Activated CD4-positive, alpha-beta T cell treated with anti-CD3 and anti-CD28 coated beads, Interleukin-2, amount 50 U/mL, for 16 hours (primary cell): ENCODE measurements at places on chromosomes 3 and 15.

- peak; percentile 39 for DNase-seq
Measured at GRCh38 chr15:39267685-39268084, 313.2 kb upstream of the THBS1 start.

DNA sequence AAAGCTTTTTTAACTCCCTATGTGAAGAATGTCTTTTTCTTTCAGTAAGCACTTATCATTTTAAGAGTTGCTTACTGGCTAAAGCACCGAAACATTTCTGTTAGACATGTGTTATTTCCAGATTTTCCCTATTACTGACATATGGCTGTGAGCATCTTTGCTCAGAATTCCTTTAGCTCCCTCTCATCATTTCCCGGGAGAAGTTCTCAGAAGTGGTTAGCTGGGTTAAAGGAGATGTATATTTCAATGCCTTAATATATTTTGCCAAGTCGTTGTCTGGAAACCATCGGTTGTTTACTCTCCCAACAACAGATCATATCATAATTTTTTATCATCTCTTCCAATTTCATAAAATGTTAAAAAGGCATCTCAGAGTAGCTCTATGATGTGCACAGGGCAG lies 396.5 kb downstream of the OCA2 start:
- DNase-seq = no peak

- no peak for DNase-seq
Measured at GRCh38 chr15:51375966-51376640, 34.6 kb downstream of the GLDN start.

DNA sequence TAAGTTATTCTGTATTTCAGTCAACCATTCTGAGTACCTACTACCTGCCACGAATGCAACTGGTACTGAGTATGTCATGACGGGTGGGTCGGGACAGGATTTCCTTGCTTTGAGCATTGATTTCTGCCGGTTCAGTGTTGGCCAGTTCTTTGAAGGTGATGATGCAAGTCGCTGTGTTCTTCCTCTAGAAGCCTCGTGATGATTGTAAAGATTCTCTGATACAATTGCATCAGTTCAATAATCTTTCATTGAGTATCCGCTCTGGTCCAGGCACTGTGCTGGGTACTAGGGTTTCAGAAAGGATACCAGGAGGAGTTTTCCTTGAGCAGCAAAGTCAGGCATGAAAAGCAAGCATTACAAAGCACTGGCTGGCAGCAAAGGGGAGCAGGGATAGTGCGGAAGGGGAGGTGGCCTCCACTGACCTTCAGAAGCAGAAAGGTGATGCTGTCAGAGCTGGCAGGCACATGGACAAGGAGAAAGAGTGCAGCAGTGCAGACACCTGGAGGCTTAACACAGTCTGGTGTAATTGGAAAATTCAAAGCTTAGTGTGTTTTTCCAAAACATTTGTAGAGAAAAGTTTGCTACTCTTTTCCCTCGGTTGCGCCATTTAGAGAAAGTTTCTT lies 100.1 kb downstream of the RPL39L start:
- DNase-seq = peak; percentile 41

DNA sequence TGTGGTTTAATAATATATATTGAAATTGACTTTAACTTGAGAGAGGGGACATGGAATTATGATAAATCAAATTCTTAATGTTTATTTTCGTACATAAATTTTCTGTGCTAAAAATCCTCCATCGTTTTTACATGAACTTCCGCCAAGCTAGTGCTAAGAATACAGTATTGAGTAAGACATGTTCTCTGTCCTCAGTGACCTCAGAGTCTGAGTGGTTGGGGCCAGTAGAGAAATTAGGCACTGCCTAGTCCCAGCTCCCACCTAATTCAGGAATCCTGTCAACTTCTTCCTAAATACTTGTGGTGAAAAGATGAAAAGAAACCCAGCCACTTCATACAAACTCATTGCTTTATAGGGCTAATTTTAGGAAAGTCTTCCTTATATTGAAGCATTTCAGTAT lies 110.3 kb downstream of the PPP2R3A start:
- no peak for DNase-seq

- no peak for DNase-seq
Measured at GRCh38 chr3:129317014-129317771, 38.5 kb downstream of the HMCES start.

DNA sequence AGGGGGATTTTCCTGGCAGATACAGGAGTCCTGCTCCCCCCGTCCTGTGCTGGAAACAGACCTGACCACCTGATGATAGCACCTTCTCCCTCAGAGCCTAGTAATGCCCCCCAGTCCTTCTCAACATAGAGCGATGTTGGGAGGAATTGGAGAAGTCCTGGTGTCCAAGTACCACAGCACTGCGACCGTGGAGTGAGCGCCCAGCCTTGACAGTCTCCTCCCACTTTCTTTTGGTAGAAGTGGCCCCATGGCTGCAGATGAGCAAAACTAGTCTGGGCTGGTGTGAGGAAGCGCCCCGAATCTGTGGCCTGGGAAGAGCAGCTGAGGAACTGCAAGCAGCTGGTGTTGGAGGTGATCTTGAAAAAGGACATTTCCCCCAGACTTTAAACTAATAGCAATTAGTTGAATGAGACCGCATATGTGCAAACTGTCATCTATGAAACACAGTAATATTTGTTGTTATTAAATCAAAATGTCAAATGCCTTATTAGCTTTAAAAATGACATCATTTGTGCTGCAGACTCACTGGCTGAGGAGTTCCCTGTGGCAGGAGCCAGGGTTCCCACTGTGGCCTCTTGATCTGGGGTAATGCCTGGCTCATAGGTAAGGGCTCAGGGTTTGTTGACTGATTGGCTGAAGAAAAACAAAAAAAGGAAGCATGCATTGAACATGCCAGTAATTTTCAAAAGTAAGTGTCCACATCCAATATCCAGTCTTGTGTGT lies 121.8 kb downstream of the CACNA2D3 start:
- DNase-seq = no peak

GRCh38 chr15:47184003-47184907 lies 533.0 kb upstream of the SEMA6D start:
- peak; percentile 9 for DNase-seq

- no peak for DNase-seq
Measured at GRCh38 chr15:70484993-70485392, 278.4 kb downstream of the UACA start.

- no peak for DNase-seq
Measured at GRCh38 chr3:183711516-183711915, 13.9 kb downstream of the YEATS2 start.

DNA sequence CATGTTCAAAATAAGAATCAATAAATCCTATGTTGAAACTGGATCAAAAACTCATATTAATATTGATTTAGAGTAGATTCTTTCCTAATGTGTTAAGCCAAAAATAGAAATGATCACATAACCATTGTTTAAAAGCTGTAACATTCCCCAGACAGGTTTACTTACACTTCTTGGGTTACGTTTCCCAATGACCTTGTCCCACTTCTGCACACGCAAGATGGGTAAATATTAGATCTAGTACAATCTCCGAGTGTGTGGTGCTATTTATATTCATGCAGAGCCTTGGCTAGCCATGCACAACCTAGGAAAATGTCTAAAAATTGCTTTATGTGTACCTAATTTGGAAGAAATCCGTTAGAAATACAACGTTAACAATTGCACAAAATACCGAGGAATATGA lies 39.6 kb downstream of the ERC2 start:
- no peak for DNase-seq

DNA sequence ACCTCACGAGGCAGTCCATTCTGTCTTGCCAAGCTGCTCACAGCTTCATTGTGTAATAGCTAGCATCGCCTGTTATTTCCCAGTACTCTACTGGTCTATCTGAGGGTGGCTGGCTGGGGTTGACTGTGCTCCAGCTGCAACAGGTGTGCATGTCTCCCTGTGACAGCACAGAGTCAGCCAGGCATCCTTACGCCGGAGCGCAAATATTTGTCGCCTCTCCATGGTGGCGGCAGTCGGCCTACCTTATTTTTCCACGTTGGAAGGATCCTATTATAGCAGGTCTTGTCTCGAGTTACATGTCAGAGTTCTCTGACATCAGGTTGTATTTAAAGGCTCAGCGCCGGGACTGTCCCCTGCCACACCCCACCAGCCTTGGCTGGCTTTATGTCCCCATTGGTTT lies 307.1 kb downstream of the TLE3 start:
- DNase-seq = no peak

DNA sequence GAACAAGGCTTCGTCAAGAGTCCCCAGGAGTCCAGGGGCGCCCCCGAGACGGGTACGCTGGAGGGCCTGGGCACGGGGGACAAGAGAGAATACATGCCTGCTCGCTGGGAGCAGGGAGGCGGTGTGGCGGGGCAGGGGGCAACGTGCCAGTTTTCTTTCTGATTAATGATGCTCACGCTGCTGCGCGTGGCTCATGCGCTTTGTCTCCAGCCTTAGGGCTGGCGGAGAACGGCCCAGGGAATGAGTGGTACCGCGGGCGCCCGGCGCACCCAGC lies 408 bp upstream of the ARPP21 start:
- DNase-seq = no peak

DNA sequence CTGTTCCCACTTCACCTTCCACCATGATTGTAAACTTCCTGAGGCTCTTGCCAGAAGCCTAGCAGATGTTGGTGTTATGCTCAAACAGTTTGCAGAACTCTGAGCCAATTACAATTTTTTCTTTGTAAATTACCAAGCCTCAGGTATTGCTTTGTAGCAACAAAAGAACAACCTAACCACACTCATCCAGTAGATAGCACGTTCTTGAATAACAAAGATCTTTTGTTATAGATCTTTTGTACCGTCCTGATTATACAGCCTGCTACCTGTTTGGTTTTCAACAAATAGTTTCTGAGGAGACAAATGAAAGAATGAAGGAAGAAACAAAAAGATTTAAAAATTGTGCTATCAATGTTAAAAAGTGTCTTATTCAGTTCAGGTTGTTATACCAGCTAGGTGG lies 474.7 kb upstream of the ALCAM start:
- no peak for DNase-seq

- no peak for DNase-seq
Measured at GRCh38 chr3:124557433-124558232, 172.6 kb upstream of the UMPS start.

DNA sequence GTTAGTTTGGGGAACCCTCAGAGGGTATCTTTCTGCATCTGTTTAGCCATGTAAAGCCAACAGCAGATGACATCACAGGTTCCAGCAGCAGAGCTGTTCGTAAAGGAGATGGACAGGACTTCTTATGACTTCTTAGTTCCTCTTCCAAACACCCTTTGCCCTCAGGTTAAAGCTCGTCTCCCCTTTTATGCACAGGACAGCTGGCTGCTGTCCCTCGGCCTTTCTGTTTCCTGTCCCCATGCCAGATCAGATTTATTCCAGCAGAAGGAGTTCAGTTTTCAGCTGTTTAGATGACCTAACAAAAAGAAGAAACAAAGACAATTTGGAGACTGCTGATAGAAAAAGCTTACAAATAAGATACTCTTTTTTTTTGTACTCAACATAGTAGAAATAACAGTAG lies 45.1 kb downstream of the SEC22A start:
- DNase-seq = no peak

DNA sequence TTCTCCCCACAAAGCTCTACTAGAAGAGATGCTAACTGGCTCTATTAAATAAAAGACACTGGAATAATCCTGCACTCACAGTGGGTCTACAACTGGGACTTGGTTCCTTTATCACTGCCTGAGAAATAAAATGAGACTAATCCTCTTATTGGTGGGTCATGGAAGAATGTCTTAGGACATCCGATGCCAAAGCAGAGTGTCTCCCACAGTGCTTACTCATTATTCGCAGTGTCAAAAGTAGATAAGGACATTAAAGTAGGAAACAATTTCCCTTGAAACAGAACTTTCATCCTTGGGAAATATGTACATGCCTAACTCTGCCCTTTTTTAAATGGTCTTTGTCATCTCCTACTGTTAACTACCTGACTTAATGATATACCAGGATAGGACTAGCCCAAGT lies 71.5 kb downstream of the GSK3B start:
- DNase-seq = no peak

DNA sequence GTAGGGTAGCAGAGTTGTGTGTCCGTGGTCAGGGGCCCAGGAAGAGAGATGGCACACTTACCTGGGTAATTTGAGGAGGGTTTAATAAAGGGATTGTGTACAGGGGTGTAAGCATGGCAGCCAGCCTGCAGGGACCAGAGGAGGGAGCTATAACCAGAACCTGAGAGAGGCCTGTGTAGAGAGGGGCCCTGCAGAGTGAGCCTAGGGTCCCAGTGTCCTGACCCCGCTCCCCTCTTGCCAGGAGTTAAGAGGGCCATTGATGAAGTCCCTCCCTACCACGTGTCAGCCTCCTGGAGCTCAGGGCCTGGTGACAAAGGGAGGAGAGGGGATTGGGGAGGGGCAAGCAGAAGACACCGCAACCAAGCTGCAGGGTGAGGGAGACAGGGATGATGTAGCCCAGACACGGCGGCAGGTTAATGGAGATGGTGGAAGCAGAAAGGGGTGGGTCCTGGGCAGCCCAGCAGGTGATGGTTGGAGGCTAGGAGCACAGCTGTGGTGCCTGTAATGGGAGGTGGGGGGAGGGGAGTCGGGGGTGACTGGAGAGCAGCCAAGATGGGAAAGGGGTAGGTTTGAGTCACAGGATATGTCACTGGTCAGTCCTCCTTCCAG lies 165.4 kb upstream of the TOPAZ1 start:
- no peak for DNase-seq

DNA sequence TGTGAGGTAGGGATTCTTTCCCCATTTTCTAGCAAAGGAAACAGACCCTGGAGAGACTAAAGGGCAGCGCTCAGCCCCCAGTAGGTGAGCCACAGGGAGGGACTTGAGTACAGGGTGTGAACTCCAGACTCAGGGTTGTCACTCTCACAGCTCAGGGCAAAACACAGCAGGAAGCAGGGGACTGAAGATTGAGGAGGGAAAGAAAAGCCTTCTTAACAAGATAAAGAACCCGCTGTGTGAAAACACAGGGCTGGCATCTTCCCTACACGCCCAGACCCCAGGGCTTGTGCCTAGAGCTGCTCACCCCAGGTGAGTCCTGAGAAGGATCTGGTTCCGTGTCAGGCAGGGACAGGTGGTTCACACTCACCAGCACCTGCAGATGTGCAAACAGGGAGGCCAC lies 59.6 kb downstream of the ABTB1 start:
- no peak for DNase-seq

DNA sequence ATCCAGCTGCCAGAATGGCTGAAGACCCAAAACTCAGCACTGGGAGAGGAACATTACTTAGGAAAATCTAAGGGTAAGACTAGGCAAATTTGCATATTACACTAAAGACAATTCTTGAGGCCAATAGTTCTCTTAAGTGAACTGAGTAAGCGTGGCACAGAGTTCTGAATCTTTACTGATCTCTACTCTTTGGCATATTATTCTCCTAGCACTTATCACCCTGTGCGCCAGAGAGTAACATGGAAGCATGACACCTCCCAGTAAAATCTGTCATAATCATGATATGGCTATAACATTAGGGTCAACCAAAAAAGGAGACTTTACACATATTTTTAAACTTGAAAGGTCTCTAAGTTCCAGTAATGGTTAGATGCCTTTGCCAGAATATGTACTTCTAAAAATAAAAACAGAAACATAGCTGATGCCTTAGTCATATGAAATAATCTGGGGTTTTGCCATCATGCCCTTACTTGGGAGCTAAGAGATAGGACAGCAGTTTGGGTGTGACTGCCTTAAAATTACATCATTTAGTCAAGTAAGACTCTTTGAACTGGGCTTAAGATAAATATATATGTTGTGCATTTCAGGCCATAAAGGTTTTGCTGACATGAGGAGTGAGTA lies 290.5 kb downstream of the PLCL2 start:
- DNase-seq = no peak

GRCh38 chr3:11588755-11589154 lies 55.0 kb downstream of the VGLL4 start:
- no peak for DNase-seq
